ENCODE measurements at places on chromosomes 6 and 20.

- H3K27me3 ChIP-seq, result no peaks in the 10 kb centered on the region
- DNase-seq, result no peak
- H3K36me3 ChIP-seq, result no peaks in the 10 kb centered on the region
- no peak overlapping the region for H3K4me3 ChIP-seq
- no peaks in the 10 kb centered on the region for H3K4me1 ChIP-seq
- H3K27ac ChIP-seq, result no peak overlapping the region
These were observed 78.2 kb downstream of the LAMA4 start for GRCh38 chr6:112176175-112176574.

GRCh38 chr6:98836962-98837944 lies 2.9 kb downstream of the POU3F2 start:
- H3K4me1 ChIP-seq, result peaks cover 4% of the 10 kb centered on the region
- DNase-seq, result no peak
- peaks cover 71% of the 10 kb centered on the region for H3K27me3 ChIP-seq
- H3K4me3 ChIP-seq, result no peak overlapping the region
- no peak overlapping the region for H3K27ac ChIP-seq

- no peak for DNase-seq
- H3K4me3 ChIP-seq, result no peak overlapping the region
- no peaks in the 10 kb centered on the region for H3K4me1 ChIP-seq
- no peak overlapping the region for H3K27ac ChIP-seq
These were observed 44.3 kb downstream of the CTCFL start for GRCh38 chr20:57480444-57481160.

GRCh38 chr6:106339334-106340029 lies 13.9 kb upstream of the ATG5 start:
- no peaks in the 10 kb centered on the region for H3K4me1 ChIP-seq
- H3K36me3 ChIP-seq, result no peaks in the 10 kb centered on the region

DNA sequence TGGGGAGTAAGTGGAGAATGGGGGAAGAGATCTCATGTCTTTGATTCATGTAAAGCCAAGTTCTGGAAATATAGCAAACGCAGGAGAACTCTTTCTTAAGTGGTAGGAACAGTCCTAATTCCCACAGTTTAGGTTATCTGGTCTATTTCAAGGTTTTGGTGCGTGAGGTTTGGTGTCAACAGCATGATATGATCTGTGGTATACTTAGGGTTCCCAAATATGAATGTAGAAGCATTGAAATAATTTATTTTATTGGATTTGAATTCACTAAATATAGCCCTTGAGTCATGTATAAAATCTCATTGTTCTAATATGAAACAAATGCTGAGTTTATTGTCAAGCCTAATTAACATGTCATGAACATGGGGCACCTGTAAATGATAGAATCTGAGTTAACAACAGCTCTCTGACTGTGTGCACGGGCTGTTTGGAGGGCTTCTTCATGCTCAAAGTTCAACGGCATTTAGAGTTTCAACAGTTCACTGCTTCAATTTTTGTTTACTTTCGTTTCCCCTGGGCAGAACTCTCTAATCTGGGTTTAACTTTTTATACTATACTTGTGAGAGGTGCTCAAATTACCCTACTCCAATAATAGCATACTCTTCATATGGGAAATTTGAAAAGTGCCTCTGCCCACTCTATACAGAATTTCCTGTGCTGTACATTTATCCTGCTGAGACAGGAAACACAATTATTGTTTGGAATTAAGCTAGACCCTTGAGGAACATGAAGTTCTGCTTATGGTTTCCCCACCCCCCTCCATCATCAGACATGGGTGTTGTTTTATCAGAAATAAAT lies 236.3 kb upstream of the ZNF217 start:
- DNase-seq, result peak; percentile 72
- H3K27me3 ChIP-seq, result no peaks in the 10 kb centered on the region
- peaks cover 27% of the 10 kb centered on the region for H3K4me1 ChIP-seq
- peak overlapping the region; percentile 33 for H3K4me3 ChIP-seq

- H3K27ac ChIP-seq, result no peak overlapping the region
- H3K27me3 ChIP-seq, result no peaks in the 10 kb centered on the region
- H3K4me3 ChIP-seq, result no peak overlapping the region
- no peaks in the 10 kb centered on the region for H3K36me3 ChIP-seq
- H3K4me1 ChIP-seq, result no peaks in the 10 kb centered on the region
These were observed 5.4 kb upstream of the RAB44 start for GRCh38 chr6:36692220-36692619.

- DNase-seq, result no peak
- peaks cover 6% of the 10 kb centered on the region for H3K4me1 ChIP-seq
- no peak overlapping the region for H3K4me3 ChIP-seq
- no peaks in the 10 kb centered on the region for H3K36me3 ChIP-seq
These were observed 149.7 kb upstream of the GGTLC1 start for GRCh38 chr20:24138196-24138857.

- no peaks in the 10 kb centered on the region for H3K36me3 ChIP-seq
- no peak for DNase-seq
- no peak overlapping the region for H3K4me3 ChIP-seq
- no peaks in the 10 kb centered on the region for H3K4me1 ChIP-seq
These were observed 203.3 kb upstream of the IMPG1 start for GRCh38 chr6:76275746-76276145.

DNA sequence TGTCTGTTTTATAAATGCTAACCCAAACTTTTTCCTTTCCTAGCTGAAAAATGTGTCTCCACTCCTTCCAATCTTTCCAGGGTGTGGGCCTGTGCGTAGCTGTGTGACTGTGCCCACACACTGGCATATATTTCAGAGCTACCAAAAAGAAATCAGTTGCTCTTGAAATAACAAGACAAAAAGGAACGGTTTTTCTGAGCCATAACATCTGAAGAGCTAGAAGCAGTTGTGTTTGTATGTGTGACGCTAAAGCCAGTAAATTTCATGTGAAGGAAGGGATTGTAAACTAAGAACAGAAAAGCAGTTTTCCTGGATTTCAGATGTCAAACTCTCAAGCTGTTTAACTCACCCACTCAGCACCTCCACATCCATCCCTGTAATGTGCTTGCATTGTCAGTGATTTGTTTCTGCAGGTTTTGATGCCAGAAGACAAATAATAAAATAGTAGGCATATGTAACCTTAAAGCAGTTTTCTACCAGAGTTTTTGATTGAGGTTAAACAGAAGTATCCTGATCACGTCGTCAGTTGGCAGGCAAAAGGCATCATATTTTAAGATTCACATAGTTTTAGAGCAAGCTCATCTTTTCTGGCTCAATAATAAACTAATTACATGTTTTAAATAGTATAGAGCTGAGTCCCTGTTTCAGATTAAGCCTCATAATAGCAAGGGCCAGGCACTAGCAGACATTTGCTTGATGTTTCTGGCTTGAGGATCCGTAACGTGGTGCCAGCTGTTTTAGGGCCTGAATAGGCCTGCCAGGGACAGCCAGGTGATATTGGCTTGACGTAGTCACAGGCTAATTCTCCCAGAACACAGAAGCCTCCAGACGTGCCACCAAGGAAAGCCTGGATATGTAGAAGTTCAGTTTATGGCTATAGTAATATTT lies 90.9 kb downstream of the FOXO3 start:
- no peaks in the 10 kb centered on the region for H3K27me3 ChIP-seq
- no peak for DNase-seq
- H3K27ac ChIP-seq, result peak overlapping the region; percentile 24
- no peak overlapping the region for H3K4me3 ChIP-seq
- H3K4me1 ChIP-seq, result peaks cover 8% of the 10 kb centered on the region

GRCh38 chr6:148348335-148348734 lies 5.7 kb downstream of the SASH1 start:
- no peak overlapping the region for H3K27ac ChIP-seq
- H3K27me3 ChIP-seq, result no peaks in the 10 kb centered on the region
- H3K36me3 ChIP-seq, result no peaks in the 10 kb centered on the region
- DNase-seq, result no peak
- H3K4me1 ChIP-seq, result peaks cover 4% of the 10 kb centered on the region

DNA sequence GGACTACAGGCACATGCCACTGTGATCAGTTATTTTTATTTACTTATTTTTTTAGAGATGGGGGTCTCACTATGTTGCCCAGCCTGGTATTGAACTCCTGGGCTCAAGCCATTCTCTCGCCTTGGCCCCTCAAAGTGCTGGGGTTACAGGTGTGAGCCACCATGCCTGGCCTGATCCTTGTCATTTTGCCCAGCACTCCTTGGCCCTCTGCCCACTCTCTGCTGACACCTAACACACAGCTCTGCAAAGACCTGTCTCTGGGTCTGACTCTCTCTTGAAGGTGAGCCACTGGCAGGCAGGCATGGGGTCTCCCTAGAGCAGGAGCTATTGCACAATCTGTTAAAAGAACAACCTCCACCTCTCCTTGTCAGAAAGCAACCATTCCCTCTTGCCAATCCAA lies 155.6 kb downstream of the ZFP64 start:
- H3K36me3 ChIP-seq, result no peaks in the 10 kb centered on the region
- H3K4me3 ChIP-seq, result no peak overlapping the region
- H3K27me3 ChIP-seq, result no peaks in the 10 kb centered on the region
- H3K4me1 ChIP-seq, result no peaks in the 10 kb centered on the region
- H3K27ac ChIP-seq, result no peak overlapping the region

DNA sequence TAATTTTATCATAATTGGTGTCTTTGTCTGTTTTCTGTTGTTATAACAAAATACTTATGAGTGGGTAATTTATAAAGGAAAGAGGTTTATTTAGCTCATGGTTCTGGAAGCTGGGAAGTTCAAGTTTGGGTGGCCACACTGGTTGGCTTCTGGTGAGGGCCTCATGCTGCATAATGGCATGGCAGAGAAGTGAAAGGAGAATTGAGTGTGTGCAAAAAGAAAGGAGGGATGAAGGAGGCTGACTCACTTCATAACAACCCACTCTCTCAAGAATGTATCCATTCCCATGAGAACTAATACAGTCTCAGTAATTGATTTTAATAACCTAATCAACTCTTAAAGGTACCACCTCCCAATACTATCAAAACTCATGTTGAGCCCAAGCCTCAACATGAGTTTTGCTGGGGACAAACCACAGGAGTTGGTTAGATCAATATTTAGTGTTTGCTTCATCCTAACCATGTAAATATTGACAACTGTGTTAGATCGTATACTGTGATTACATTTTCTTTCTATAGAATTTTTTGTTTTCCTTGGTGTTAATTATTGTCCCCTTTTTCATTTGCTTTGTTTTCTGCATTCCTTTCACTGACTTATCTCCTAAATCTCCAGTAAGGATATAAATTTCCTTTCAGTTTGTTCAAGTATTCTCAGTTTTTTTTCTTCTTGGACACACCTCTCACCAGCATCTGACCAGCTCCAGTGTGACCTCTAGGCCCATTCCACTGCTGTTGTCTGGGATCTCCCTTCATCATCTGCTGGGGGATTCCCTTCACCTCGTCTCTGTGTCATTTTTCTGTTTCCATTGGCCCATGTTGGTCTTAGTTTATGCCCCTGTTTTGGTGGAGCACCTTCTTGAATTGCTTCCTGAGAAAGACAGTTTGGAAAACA lies 54.8 kb upstream of the SCGN start:
- no peak overlapping the region for H3K4me3 ChIP-seq
- no peak overlapping the region for H3K27ac ChIP-seq
- H3K27me3 ChIP-seq, result no peaks in the 10 kb centered on the region
- no peak for DNase-seq
- H3K4me1 ChIP-seq, result no peaks in the 10 kb centered on the region

- no peak overlapping the region for H3K4me3 ChIP-seq
- no peak overlapping the region for H3K27ac ChIP-seq
- no peak for DNase-seq
- H3K27me3 ChIP-seq, result no peaks in the 10 kb centered on the region
- H3K36me3 ChIP-seq, result no peaks in the 10 kb centered on the region
- H3K4me1 ChIP-seq, result no peaks in the 10 kb centered on the region
These were observed 16.3 kb downstream of the SAMD3 start for GRCh38 chr6:130206479-130206878.

- H3K27ac ChIP-seq, result no peak overlapping the region
- H3K36me3 ChIP-seq, result no peaks in the 10 kb centered on the region
- H3K4me1 ChIP-seq, result no peaks in the 10 kb centered on the region
- no peak for DNase-seq
These were observed 3.6 kb upstream of the PHF1 start for GRCh38 chr6:33407132-33407718.

DNA sequence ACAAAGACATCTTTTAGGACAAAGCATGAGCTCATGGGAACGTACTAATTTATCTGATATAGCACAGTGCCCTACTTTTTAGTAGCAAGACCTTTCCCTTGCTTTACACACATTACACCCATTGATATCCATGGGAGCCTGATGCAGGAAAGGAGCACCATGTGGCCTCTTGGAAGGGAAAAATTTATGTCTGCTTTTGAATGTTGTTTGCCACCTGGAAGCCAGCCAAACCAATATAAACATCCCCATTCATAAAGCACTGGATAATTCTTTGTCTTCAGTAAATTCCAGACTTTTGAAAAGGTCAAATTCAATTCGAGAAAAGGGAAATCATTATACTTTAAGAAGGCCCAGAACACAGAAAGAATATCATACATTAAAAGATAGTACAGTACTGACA lies 152.3 kb upstream of the BEND6 start:
- no peaks in the 10 kb centered on the region for H3K4me1 ChIP-seq
- H3K36me3 ChIP-seq, result no peaks in the 10 kb centered on the region
- H3K27me3 ChIP-seq, result no peaks in the 10 kb centered on the region
- H3K27ac ChIP-seq, result no peak overlapping the region

DNA sequence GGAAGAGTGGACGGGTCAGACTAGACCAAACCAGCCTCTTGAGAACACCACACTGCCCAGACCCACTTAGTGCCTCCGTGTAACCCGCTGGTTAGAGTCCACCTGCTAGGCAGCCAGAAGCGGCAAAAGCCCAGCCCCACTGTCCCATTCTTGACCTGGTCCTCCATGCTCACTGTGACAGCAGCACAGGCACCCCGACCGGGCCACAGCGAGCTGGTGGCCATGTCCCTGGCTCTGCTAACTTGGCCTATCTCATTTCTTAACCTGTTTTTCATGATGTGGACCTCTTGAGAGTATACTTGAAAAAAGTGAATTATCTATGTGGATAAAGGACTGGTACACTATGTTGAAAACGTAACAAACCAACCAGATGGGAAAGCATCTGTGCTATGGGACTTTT lies 44.9 kb upstream of the TMEM181 start:
- H3K36me3 ChIP-seq, result peaks cover 2% of the 10 kb centered on the region
- peaks cover 3% of the 10 kb centered on the region for H3K27me3 ChIP-seq
- no peak overlapping the region for H3K4me3 ChIP-seq

- H3K4me3 ChIP-seq, result no peak overlapping the region
- DNase-seq, result no peak
- H3K27ac ChIP-seq, result no peak overlapping the region
- no peaks in the 10 kb centered on the region for H3K4me1 ChIP-seq
- H3K36me3 ChIP-seq, result no peaks in the 10 kb centered on the region
These were observed 469.4 kb upstream of the SLC35B3 start for GRCh38 chr6:8904754-8905153.
